ENCODE measurements at places on chromosomes 2 and 18.

GRCh38 chr2:217559084-217559483 is 443.7 kb downstream of the TNS1 start:
- no peak for DNase-seq

DNA sequence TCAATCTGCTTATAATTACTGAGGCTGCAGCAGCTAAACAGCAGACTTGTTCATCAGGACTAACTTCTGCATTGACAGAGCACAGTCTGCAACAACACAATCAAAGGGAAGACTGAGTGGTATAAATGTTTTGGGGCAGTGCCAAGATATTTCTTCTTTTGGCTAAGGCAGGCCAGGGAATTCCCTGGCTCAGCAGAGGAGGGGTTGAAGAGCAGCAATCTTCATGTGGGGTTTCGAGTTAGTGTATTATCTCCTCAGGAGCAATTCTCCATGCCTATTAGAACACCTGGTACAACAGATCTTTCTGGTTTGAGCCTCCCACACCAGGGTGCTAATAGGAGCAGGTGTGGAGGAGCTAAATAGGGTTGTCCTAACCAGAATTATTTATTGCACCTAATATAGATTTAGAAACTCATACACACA is 103.0 kb upstream of the STK17B start:
- DNase-seq, result no peak

DNA sequence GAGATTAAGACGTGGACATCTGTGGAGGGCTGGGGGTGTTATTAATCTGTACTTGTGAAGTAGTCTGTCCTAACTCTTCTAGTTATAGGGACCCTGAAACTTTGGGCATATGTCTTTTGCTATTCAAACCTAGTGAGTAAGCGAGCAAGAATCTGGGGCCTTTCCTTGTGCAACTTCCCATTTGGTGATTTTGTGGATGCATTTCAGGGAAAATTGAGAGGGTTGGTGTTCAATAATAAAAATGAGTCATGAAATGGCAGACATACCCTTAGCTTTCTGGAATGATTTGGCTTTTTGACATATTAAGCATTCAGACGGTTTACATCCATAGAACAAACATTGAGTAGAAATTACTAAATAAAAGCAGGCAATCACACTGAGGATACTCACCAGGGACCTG is 17.0 kb downstream of the COL4A4 start:
- DNase-seq, result no peak

- DNase-seq, result no peak
Measured at GRCh38 chr2:56049233-56049845, 125.8 kb upstream of the EFEMP1 start.

DNA sequence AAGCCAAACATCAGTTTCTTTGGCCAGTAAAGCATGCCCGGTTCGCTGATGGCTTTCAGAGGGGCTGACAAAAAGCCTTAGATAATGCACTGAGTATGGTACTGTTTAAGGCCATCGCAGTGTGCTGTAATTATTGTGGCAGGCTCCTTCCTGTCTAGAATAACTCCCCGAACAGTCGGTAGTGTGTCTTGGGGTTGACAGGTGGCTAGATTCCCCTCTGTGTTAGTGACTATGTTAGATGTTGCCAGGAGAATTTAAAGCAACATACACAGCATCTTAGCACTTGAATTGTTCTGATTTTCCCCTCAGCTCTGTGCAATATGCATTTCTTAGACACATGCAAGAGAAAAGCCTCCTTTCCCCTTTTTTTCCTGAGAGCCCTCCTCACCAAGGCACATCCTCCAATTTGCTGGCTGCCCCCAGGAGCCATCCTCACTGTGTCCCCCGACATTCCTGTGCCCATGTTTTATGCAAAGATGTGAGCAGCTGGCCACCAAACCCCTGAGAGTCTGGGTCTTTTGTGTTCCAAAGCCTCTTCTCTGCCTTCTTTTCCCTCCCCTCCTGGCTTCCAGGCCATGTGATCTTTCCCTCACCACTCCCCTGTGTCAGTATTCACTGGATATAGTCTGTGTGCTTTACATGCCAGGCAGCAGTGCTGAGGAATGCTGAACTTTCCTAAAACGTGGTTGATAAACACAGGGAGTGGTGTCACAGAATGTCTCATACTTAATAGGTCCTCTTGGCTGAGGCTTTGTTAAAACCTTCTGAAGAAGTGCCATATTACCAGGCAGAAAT is 331.5 kb downstream of the HRH4 start:
- DNase-seq, result no peak

DNA sequence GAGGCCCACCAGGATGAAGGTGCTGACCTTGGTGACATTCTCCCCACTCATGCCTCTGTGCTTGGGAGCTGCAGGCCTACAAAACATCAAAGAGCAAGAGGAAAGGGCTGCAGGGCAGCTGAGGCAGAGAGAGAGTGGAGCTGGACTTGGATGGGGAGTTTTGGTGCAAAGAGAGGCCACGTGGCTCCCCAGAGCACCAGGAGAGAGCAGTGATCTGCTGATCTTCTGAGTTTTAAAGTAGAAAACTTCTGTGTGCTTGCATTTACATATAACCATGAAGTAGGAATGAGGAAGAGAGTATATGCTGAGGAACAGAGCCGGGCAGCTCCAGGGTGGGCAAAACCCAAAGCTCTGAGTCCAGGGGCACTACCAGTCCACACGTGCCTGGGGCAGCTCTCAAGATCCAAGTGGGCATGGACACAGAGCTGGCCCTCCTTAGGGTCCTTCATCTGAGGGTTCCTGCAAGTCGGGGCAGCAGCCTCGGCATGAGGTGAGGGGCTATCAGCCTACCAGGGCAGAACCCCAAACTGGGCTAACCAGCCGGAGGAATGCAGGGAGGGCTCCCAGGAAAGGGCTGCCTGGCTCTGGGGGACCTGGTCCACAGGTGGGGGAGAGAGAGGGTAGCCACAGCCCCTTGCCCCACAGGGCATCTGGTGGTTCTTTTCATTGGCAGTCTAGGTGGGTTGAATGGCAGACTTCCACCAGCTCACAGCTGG is at the start of gene OR6B2:
TSS of gene OR6B2 (minus strand) at position 51 of the 716 bp plus-strand sequence. CDS start at position 51, 0 bp downstream.
- DNase-seq, result no peak

DNA sequence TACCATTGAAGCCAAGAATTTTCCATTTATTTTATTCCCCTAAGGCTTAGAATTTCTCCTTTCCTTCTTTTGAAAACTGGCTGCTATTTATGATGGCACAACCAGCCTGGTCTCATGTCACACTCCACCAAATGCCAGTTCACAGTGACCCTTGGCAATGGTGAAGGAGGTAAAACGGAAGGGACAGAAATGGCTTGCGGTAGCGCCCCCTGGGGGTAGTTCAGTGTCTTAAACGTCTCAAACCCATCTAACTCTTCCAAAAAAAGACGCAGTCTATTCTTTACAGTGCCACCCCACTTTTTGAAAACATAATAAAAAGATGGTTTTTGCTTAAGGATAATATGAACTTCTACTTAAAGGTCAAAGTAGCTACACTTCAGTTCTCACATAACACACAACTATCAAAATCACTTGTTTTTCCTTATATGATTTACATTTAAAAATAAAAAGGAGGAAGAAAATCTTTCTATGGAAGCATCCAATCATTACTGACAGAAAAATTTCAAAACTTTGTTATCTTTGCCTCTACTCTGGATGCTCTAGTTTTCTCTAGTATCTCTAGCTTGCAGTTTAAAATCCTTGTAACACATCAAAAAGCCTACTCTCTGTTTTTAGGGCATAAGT is 28.0 kb downstream of the PNO1 start:
- DNase-seq, result peak; percentile 67

- DNase-seq, result no peak
Measured at GRCh38 chr2:127985026-127985734, 42.7 kb downstream of the SAP130 start.

- no peak for DNase-seq
Measured at GRCh38 chr18:12668041-12668440, 10.1 kb upstream of the SPIRE1 start.

DNA sequence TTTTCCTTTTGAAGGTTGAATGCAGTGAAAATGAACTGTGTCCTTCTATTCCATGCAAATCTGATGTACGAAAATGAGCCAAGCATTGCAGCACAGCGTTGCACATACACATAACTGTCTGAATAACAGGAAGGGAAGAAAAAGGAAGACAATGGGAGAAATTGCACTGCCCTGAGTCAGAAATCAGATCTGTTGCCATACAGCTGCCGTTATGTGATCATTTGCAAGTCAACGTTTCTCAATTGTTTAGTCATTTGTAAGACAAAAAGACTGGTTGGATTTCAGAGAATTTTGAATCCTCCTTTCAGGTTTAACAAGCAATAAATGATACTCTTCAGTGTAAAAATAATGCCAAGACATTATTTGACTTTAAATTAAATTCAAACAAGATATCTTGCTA is 284.1 kb downstream of the DSEL start:
- DNase-seq, result no peak

DNA sequence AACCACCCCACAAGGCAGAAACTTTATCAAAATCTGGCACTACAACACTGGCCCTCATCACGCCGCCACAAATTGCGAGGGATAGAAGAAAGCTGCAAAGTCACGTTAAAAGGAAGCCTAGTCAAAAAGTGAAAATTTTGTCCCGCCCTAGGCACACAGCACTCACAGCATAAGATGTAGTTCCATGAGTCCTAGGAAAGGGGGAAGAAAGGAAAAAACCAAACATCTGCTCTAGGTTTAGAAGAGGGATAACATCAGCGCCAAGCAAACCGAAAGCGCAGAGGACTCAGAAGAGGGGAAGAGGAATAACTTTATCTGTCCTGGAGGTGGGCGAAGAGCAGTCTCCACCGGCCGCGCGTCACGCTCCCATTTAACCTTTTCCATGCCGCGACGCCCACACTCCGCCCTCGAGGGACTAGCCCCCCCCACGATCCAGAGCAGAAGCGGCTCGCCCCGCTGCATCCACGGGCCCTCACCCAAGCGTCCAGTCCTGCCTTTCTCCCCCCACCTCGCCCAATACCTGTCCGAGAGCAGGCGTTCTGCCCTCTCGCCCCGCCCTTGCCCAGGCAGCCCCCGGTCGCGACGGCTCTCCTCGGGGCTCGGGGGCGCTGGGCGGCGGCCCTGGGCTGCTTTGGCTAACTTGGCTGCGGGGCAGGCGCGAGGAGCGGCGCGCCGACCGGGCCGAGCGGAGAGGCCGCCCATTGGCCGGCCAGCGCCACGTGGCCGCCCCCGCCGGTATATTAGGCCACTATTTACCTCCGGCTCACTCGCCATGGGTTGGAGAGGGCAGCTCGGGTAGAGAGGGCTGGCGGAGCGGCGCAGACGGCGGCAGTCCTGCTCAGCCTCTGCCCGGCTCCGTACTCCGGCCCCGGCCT is at the start of gene HOXD1:
TSS of gene HOXD1 (plus strand) at position 770 of the 875 bp plus-strand sequence. CDS start 134 bp downstream, outside the sequence.
- DNase-seq, result no peak

GRCh38 chr18:45589356-45590035 is 25.8 kb upstream of the SLC14A2 start:
- no peak for DNase-seq

DNA sequence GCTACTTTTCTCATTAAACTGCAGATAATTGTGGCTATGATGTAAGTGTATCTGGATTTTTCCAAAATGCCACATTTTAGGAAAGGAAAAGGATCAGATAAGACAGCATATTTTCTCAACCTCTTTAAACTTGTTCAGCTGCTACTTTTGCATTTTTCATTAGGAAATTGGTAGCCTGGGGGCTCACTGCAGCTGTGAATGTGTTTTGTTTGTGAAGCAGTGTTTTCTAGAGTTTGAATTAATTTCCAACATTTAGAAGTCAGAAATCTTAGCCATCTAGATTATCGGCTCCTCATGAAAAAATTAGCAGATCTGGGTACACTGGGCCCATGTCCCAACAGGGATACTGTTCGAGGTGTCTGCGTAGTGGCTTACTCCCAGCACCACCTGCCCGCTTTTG is 56.3 kb upstream of the ZDBF2 start:
- no peak for DNase-seq

DNA sequence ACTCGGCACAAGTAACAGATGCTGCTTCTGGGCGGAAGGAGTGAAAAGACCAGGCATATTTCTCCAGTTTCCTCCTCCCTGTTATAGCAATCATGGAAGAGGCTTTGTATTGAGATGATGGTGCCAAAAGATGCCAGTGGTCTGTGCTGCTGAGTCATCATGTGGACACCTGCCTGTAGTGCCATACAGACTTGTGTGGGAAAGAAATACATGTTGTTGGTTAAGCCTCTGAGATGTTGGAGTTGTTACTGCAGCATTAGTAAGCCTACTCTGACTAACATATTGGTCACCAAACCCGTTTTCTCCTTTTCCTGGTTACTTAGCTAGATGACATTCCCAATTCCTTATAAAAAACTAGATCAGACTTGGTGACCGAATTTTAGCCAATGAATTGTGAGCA is 356.9 kb downstream of the ZNF521 start:
- no peak for DNase-seq

DNA sequence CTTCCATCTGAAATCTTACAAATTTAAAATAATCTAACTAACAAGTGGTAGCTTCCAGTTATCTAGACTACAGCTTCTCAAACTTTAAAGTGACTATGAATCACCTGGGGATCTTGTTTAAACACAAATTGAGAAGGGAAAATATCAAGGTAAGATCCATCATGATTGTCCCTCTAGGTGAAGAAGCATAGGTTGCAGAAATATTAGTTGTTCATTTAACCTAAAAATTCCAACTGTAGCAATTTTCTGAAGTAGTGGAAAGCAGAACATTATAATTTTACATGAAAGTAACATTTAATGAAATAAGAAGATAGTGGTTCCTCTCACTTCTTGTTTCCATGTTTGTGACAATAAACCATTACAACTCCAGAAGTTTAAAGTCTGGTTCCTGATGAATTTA is 17.3 kb downstream of the GALNT3 start:
- no peak for DNase-seq

DNA sequence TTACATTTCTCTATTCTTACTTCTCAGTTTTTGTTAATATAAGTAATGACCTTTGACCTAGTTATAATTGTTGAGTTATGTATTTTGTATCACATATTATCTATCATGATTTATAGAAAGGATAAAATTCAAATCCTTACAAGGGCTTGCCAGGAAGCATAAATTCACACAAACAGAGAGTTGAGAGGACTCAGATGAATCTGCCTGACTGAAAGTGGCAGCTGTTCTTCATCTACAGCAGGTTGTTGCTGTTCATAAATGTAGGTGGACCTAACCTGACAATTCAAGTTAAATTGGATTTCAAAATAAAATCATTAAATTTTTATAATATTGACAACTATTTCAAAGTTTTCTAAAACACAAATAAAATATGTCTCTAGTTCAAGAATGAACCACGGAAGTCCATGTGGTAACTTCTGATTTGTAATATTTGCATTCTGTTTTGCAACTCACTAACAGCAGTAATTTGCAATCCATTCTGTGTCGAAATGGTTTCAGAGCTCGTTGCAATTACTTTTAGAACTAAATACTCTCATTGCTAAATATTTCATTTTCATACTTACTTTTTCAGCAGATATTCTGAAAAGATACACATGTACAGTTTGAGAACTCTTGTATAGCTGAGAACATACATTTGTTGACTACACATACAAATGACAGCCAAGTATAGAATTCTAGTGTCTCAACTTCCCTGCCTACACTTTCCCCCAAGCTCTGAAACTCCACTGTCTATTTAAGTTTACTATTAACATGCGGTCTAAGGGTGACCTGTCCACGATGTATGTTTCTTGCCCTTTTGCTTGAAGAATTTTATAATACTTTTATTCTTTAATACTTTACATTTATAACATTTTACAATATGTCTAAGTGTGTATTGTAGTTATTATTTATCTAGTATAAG is 25.7 kb downstream of the SCN7A start:
- DNase-seq, result no peak

All from activated CD4-positive, alpha-beta T cell treated with anti-CD3 and anti-CD28 coated beads, Interleukin-2, Interleukin-6, amounts not matched to agents 100 ng/mL and 50 ng/mL, durations not matched to agents 16 hours and 8 hours (primary cell).